ENCODE measurements at places on chromosomes 2 and 18.
A peak's percentile ranks its signal among the peaks of the same experiment; 100 is the strongest.

- DNase-seq = no peak
These were observed 43.8 kb upstream of the SCN9A start for GRCh38 chr2:166419616-166419934.

DNA sequence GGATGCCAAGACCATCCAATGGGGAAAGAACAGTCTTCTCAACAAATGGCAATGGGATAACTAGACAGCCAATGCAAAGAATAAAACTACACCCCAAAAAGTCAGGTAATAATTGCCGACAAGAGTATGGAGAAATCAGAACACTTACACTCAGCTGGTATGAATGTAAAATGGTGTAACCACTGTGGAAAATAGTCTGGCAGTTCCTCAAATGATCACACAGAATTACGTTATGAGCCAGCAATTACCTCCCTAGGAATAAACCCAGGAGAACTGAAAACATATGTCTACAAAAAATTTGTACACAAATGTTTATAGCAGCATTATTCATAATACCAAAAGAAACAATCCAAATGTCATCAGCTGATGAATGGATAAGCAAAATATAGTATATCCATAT, 8.8 kb downstream of the IWS1 start:
- DNase-seq = no peak

DNA sequence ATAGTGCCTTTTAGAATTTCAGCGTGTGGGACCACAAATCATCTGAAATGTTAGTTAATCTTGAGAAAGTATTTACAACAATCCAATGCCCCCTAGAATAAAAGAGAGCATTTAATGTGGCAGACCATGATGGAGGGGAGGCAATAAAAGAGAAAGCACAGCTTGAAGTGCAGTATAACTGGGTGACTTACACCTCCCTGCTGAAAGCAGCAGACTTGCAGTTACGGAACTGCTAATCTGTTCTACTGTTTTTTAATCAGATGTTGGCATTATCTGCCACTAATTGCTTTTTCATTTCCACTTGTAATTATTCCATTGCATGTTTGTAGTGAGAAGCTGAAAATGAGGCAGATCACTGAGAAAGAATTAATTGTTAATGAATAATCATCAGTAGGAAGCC, 130.5 kb upstream of the ITGA4 start:
- no peak for DNase-seq

- DNase-seq = no peak
These were observed 68.2 kb downstream of the ZNF521 start for GRCh38 chr18:25283781-25284180.

- DNase-seq = no peak
These were observed 209.2 kb downstream of the ZNF407 start for GRCh38 chr18:74806700-74807416.

- DNase-seq = no peak
These were observed 27.3 kb downstream of the GRB14 start for GRCh38 chr2:164593959-164594358.

DNA sequence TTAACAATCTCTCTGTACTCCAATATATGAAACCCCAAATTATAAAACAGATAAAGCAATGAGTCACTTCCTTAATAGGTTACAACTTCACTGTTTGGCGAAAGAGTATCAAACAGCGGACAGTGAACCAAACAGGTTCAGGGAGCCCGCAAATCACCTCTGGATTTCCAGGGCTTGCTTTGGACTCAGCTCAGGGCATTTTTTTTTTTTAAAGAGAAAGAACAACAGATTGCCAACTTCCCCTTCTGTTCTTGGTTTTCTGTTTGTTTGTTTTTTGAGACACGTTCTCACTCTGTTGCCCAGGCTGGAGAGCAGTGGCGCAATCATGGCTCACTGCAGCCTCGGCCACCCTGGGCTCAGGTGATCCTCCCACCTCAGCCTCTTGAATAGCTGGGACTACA, 52.7 kb downstream of the ABCB11 start:
- no peak for DNase-seq

DNA sequence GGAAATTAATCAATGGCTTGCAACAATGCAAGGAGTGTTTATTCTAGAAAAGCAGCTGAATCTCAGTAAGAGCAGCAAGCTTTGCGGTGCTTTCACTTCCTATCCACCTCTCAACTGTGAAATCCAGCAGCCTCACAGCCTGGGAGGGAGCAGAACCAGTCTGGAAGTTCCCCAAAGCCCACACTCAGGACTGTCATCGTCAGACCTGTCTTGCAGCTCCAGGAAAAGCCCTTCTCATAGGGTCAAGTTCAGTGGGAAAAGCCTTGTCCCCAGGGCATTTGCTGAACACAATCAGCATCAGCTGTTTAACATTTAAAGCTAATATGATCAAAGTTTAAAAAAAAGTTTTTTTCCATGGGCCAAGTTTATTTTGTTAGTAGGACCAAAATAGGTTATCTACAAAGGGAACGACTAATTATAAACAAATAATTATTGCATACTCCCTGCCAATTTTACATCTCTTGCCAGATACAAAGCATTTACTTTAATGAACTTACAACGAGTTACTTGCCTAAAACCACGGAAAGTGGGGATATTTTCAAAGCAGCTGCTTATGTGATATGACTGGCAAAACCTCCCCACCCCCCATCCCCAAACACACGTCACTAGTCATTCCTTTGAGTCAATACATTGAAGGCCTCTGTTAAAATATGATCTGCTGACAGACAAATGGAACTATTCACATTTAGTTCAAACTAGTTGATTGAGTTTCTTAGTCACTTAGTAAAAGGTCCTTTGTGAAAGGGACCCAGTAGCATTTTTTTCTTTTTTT, 36.8 kb downstream of the PARD6G start:
- no peak for DNase-seq

DNA sequence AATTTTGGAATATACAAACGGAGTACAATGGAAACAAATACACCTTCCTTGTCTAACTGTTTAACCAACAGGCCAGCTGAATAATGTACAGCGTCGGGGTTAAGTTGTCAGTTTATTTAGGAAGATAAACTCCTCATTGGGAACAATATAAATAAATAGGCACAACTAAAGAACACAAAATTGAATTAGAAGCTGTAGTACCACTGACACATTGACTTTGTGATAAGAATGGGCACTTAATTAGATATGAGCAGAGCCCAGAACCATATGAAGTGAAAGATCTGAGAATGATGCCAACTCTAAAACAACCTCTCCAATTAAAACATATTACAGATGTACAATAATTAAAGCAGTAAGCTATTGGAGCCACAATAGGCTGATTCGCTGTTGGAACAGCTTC, 44.4 kb downstream of the CCDC68 start:
- no peak for DNase-seq

DNA sequence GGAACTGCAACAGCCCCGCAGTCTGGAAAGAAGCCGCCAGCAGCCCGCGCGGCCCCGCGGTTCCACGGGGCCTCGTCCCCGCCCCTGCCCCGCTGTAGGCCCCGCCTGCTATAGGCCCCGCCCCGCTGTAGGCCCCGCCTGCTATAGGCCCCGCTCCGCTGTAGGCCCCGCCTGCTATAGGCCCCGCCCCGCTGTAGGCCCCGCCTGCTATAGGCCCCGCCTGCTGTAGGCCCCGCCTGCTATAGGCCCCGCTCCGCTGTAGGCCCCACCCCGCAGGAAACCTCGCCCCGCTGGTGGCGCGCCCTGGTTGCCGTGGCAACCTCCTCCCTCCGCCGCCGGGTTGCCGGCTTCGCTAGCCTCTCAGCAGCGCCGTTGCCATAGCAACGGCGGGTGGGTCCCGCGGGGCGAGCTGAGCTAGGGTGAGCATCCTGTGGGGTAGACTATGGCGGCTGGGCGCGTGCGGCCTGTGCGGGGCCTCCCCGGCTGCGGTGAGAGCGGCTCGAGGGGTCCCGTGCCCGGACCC, 12.2 kb upstream of the KIF1A start:
- DNase-seq = peak; percentile 97

GRCh38 chr2:210388148-210388547, 73.2 kb upstream of the MYL1 start:
- no peak for DNase-seq

DNA sequence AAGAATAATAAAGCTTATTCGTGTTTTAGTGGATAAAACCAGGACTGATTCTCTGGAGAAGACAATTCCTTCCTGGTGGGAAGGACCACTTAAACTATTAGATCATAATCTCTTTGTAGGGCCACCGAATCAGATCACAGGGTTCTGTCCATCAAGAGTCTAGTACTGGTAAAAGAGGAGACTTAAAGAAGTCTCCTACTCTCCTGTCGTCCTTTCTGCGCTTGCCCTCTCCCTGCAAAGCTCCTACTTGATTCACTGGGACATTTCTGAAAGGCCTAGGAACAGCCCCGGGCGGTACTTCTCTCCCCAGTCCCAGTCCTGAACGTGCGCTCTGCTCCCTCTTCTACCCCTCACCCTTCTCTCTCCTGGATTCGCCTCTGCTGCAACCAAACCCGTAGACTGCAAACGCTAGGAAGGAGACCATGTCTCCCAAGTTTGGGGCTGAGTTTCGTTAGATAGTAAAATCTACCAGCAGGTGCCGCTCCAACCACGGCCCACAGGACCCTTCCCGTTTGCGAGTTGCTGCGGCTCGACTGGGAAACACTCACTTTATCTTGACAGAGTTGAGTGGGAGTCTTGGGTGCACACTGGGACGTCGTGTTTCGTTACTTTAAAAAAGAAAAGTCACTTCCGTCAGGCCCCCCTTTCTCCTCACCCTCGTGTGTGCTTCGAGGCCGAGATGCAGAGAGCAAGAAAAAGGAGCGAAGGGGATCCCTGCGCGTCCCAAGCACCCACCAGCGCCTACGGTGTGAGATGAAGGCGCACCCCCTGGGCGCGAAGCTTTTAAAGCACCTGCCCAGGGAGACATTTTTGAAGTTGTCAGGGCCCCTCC, 923 bp downstream of the FIGLA start:
- peak; percentile 29 for DNase-seq

DNA sequence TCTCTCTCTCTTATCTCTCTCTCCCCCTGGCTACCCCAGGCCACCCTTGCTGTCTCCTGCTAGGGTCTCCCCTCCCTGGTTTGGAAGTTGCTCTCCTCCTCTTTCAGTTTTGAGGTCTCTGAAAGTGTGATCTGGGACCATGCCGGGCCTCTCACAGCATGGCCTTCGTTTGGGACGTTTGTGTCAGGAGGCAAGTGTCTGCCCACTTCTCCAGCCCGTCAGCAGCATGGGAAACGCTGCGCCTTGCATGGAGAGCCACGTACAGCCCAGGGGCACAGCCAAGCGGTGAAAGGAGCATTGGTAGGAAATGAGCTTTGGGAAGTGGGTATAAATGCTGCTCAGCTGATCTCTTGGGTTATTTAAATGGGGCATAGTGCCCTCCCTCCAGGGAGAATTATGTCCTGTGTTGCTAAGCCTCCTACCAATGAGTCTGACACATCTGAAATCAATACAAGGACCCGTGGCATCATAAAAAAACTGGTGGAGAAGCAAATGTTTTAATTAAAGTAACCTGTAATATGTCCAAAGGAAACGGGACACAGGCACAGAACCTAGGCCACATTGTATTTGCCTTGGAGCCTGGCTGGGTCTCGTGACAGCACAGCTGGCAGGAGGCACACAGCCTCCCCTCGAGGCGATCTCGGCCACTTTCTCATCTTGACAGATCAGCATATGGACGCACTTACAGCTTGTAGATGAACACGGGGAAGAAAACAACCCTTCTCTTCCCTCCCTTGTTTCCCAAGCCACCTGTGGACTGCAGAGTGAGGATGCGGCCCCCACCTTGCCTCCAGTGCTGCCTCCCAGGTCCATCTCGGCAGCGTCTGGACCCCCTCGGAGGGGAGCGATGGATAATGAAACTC, 72.7 kb downstream of the SH3RF3 start:
- no peak for DNase-seq

Measured in stimulated activated CD8-positive, alpha-beta memory T cell treated with anti-CD3 and anti-CD28 coated beads, Interleukin-2, amount 100 ng/mL, for 1 hour (primary cell).